CD4-positive, alpha-beta T cell treated with Interleukin-10 for 1 hour (primary cell): ENCODE measurements at places on chromosomes 13 and 19.

DNA sequence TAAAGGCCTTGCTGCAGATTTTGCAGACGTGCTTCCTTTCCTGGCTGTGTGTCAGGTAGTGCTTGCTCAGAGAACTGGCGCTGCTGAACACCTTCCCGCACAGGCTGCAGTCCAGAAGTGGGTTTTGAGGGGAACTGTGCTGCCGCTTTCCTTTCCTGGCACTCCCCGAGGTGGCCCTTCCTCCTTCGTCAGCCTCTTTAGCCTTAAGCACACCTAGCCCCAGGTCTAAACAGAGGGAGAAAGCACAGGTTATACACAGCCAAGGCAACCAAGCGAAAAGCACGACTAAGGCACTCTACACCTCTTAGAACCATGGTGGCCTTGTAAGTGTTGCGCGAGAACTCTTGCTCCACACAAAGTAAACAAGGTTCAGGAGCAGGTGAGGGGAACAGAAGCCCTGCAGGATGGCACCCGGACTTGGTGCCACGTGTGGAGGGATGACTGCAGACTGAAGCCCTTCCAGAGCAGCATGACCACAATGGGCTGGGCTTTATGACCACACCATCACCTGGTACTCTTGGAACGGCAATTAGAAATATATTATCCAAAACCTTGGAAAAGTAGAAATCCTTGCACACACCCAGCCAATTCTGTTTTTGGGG is 23.6 kb downstream of the ZNF541 start:
- DNase-seq, result no peak

- DNase-seq, result no peak
These were observed 422.6 kb downstream of the ITGBL1 start for GRCh38 chr13:101875091-101875490.

GRCh38 chr13:40581277-40581579 is 85.2 kb downstream of the FOXO1 start:
- no peak for DNase-seq

DNA sequence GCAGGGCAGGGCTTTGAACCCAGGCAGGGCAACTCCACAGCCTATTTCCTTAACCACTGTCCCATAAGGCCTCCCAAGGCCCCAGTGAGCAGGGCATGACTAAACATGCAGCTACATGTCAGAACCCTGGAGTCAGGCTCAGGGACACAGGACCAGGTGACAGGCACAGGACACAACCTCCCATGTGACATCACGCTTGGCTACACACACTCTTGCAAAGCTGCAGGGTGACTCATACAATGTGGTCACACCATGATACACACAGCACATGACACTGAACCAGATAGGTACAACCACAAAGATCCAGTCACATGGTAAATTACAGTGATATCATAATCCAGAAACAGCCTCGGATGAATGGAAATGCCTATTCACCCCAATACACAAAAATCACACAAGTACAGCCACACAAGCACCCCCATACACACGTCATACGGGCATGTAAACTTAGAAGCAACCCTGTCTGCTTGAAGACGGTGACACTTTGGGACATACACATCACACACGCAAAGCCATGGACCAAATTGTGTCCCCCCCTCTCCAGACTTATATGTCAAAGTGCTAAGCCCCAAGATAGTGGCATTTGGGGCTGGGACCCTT is 14.5 kb downstream of the KLK4 start:
- DNase-seq, result no peak

DNA sequence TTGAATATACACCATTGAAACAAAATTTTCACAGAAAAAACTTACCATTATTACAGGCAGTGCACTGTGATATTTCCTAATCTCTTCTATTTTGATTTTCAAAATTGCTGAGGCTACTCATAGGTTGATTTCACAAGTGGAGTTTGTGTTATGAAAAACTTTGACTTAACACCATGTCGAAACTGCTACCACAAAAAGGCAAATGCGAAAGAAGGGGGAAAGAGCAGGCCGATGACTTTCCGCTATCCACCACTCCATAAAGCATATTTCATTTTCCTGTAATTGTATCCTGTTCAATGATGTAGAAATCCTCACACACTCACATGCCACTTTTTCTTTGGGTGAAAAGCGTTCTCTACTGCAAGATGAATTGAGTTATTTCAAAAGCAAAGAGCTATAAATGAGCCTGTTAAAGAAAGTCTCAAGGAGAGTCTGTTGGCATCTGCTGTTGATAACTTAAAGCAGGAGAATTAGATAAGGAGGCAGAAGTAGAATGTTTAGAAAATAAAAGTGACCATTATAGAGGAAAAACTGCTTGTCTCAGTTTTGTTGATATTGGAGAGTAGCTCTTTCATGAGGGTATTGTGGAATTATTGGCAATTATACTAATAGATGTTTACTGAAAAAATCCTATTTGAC is 18.8 kb downstream of the KL start:
- DNase-seq, result no peak

DNA sequence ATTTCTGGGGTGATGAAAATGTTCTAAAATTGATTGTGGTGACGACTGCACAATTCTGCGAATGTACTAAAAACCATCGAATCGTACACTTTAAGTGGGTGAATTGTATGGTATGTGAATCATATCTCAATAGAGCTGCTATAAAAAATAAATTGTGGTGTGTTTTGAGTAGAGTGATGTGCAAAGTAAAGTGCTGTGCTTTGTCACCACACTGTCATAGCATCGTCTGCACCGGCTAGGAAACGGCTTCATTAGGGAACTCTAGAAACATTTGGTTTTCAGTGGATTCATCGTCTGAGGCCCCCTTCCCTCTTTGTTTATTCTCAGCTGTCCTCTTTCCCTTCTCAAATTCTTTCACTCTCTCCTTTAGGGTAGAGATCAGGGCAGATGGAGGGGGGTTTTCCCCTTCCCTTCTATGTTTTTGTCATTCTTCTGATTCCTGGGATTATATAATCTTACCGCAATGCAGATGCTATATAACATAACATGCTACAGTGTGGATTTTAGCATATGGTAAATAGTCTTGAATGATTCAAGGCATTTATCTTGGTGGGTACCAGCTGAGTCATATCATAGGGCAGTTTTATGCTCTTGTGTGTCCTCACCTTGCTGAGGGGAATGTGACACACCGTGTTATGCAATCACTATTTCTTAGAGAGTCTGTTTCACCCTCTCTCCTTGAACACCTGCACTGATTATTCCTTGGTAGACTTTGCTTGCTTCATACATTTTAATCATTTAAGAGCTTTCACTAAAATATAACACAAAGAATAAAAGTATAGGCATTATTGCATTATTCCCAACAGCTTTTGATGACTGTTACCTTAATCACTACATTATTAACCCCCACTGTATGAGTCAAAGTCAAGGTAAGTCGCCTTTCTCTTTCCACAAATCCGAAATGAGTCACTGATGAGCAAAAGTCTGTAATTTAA is 239.4 kb downstream of the DCLK1 start:
- no peak for DNase-seq

DNA sequence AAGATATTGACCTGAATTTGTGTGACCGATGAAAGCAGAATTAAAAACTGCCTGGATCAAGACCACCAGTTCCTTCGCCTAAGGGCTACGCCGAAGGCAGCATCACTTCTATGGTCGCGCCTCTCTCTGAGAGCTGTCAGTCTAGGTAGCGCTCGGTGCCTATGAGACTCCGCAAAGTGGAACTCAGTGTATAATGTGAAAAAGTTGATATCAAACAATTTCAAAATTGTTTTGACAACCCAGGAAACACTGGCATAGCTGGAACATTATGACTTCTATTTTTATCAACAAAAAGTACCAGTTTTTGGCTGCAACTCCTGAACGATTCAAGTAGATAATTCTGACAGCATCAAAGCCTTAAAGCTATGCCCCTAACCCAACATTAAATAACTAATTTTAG is 223.6 kb downstream of the MYO16 start:
- DNase-seq, result no peak

- DNase-seq, result no peak
These were observed 57.3 kb upstream of the TNFRSF19 start for GRCh38 chr13:23512762-23513395.

DNA sequence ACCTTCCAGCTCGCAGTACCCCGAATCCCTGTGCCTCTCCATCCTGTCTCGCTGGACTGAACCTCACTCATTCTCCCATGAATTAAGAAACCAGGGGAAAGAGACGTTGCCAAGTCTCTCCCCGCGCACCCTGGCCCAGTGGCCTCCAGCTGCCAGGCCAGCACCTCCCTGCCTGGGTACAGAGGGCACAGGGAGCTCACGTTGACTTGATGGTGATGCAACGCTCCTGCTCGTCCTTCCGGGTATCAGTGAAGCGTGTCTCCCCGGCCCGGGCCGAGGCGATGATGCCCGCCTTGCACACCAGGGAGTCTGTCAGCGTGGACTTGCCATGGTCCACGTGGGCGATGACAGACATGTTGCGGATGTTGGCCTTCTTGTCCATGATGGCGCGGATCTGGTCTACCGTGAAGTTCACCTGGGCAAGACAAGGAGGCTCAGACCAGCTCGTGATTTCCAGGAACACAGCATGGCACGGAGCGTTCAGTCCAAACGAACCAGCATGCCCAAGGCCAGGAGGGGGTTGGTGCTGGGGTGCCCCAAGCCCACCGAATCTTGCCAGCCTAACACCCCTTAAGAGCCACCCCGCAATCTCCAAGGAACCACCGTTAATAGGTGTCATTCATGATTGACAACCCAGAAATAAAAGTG is 1.2 kb downstream of the EEF2 start:
- DNase-seq, result peak; percentile 33

GRCh38 chr13:44758630-44759383 is 182.7 kb upstream of the TSC22D1 start:
- no peak for DNase-seq

DNA sequence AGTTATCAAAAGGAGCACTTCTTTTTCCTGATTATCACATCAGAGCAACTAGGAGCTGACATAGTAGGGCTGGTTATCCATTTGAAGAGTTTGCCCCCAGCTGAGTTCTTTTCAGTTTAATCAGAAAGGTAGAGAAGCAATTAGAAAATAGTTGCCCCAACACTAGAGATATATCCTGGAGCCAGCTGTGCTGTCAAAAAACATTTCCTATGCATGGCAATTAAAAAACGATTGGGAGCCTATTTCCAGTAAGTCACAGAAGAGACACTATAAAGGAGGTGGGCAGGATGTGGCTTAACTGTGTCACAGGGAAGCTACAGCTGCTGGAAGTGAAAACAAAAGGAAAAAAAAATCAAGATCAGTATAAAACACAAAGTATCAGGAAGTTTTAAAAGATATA is 155.7 kb upstream of the SLITRK1 start:
- DNase-seq, result peak; percentile 6

DNA sequence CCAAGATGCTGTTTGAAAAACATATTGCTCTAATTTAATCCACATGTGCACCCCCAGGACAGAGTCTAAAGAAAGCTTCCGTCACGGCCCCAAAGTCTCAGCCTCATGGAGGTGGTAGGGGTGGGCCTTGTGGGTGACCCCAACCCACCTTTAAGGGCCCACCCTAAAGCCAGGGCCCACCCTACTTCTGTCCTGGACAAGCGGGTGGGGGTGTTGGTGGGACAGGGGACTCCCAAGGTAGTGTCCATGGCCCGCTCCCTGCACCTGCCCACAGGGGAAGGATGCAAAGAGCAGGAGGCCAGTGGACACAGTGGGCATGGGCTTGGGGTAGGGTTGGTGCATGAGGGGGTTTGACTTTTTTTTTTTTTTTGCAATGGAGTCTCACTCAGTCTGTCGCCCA is 66.8 kb downstream of the KCTD15 start:
- no peak for DNase-seq

GRCh38 chr19:45812297-45812696 is 2.8 kb downstream of the RSPH6A start:
- DNase-seq, result no peak

DNA sequence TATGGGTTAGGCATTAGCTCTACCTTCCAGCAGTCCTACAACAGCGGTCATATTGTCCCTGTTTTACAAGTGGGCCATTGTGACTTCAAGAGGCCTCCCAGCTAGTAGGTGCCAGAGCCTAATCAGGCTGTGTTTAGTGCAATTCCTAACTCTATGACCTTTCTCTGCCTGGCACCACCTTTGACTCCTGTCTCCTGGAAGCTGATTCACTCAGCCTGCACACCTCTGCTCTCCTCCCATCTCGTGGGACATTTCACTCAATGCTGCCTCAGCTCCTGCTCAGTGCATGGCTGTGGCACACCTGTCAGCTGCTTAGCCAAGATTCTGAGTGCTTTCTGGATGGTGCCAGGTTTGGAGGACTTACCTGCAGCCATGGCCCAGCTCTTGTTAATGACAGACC is 9.5 kb upstream of the GJB6 start:
- DNase-seq, result no peak

- no peak for DNase-seq
These were observed 1334.1 kb downstream of the EFNB2 start for GRCh38 chr13:105201351-105201750.

GRCh38 chr19:28453420-28453819 is 759.5 kb downstream of the UQCRFS1 start:
- no peak for DNase-seq

GRCh38 chr13:113535381-113535781 is 44.9 kb upstream of the DCUN1D2 start:
- DNase-seq, result no peak

- DNase-seq, result no peak
These were observed 22.7 kb upstream of the CCNP start for GRCh38 chr19:40249201-40249600.

- DNase-seq, result no peak
These were observed 6.5 kb downstream of the SIGLEC7 start for GRCh38 chr19:51148580-51148979.

DNA sequence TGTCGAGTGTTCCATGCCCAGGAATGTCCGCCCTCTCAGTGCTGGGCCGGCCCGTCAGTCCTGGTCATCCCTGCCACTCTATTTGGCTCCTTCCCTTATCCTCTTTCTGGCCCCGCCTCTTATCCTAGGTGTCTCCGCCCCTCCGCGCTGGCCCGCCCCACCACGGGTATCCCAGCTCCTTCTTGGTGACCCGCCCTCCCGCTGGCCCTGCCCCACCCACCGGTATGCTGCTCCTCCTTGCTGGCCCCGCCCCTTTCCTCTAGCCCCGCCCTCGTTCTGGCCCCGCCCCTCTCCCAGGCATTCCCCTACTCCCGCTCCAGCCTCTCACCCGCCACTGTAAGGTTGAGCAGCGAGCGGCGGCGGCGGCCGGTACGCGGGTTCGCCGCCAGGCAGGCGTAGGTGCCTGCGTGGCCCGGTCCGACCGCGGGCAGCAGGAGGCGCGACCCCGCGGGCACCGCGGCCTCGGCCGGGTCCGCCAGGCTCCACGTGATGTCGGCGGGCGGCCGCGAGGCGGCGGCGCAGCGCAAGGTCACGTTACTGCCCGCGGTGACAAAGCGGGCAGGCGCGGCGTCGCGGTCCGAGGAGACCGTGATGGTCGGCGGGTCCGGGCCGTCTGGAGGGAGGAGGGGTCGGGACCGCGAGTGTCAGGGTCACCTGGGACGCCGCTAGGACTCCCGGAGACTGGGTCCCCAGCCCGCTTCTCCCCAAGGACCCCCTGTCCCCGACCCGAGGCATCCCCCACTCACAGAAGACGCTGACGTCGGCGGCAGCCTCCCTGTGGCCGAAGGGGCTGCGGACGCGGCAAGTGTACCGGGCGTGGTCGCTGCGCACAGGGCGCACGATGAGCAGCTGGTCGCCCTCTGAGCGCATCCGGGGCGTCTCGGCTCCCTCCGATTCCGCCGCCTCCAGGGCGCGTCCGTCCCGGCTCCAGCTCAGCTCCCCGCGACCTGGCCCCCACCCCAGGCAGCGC is 2.0 kb downstream of the VSIG10L start:
- DNase-seq, result peak; percentile 93
